Common myeloid progenitor, CD34-positive (primary cell): ENCODE measurements at places on chromosomes 12 and 14.

DNA sequence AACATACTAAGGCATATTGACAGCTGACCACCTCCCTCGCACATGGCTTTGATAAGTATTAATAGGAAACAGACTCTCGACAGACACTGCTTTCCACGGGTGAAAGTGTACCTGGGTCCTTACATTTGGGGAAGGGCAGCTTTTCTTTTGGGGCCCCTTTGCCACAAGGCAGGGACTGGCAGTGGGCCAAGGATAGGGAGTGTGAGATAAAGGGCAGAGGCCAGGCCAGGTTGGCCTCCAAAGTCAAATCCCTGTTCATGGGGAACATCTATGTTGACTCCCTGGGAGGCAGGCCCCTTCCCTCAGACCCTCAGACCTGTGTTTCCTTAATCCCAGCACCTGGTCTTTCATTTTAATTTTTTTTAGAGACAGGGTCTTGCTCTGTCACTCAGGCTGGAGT lies 19.4 kb upstream of the FBXO21 start:
- no peak for DNase-seq

GRCh38 chr14:103546652-103547454 lies 15.6 kb downstream of the BAG5 start:
- DNase-seq: peak; percentile 57

DNA sequence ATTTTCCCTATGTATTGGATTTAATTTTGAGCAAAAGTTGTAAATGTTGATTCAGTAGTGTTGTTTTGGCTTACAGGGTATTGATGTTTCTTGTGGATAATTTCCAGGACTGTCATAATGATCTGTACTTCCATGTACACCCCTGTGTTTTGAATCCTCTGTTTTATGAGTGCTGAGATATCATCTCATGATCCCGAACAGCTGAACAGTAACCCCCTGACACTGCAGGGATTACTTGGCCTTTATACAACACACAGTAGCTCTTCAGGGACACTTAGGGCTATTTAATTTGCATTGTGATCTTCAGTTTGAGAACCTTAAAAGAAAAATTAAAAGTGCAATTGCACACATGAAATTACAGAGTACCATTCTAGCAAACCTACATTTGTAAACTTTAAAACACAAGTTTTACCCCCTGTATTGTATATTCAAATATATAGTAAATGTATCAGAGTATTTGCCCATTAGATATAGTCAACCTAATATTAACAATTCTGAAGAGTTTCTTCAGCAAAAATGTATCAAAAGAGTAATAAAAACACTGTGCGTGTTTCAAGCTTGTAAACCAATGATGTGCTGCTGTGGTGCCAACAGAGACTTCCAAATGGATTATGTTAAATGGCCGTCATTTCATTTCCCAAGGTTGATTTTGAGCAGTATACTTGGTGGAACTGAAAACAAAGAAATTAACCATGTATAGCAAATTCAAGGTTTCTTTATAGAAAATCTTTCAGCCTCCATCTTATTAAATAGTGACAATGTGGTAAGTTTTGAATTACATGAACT lies 27.9 kb upstream of the MYF6 start:
- DNase-seq: no peak

GRCh38 chr12:76065917-76066316 lies 18.6 kb downstream of the NAP1L1 start:
- DNase-seq: no peak

- DNase-seq: no peak
Observed at GRCh38 chr12:51218607-51219161, 822 bp upstream of the POU6F1 start.
